Suprapubic skin (tissue), 4 donors: ENCODE measurements at places on chromosomes 5 and 9.
A peak's percentile ranks its signal among the peaks of the same experiment; 100 is the strongest.

DNA sequence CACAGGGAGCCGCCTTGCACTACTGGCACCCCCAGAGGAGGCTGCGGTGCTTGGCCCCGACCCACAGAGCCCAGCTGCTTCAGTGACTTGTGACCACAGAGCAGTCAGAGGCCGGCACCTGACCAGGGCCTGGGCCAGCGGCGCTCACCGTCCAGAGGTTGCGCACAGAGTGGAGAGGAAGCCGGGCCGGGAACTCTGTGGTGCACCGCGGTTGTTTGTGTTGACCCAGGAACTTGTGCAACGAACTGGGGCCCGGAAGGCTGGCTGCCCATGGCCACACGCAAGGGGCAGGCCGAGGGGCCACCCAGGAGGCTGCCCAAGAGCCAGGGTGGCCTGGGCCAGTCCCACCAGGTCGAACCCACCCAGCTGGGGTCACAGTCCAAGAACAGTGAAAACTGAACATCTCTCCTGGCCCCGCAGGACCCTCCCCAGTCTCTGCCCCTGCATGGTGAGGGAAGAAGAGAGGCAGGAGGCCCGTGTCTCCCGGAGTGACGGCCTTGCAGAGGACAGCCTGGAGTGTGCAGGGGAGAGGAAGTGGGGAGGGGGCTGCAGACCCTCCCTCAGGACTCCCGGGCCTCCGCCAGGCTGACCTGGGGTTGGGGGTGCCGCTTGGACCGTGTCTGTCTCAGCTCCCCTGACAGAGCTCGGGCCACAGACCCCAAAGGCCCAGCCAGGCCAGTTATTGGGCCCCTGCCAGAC lies 42.8 kb upstream of the EGFL7 start:
- no peak for DNase-seq

- peak; percentile 59 for DNase-seq
These were observed 198.0 kb upstream of the MVB12B start for GRCh38 chr9:126128494-126129142.

GRCh38 chr9:109421026-109421970 lies 76.8 kb downstream of the PTPN3 start:
- DNase-seq: no peak

DNA sequence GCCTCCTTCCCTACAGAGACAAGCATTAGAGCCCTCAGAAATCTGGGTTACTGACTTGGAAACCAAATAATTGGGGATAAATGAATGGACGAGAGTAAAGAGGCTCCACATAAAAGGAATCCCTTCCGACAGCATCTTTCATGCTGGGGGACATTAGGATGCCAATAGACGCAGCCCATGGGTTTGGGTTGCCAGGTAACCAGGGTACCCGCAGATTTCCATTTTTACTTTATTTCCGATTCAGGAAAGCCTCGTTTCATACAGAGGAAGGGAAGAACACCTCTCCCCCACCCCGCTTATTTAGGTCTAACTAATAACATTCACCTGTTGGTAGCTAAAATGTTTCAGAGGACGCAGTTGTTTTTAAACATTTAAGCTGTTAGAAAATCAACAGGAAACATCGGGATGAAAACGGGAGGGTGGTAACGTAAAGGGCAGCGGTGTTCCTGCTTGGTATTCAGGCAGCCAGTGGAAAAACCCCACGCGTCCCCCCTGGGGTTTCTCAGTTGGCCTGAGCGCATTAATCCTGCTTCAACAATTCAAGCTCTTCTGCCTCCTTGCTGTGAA lies 179.5 kb downstream of the YTHDC2 start:
- no peak for DNase-seq

DNA sequence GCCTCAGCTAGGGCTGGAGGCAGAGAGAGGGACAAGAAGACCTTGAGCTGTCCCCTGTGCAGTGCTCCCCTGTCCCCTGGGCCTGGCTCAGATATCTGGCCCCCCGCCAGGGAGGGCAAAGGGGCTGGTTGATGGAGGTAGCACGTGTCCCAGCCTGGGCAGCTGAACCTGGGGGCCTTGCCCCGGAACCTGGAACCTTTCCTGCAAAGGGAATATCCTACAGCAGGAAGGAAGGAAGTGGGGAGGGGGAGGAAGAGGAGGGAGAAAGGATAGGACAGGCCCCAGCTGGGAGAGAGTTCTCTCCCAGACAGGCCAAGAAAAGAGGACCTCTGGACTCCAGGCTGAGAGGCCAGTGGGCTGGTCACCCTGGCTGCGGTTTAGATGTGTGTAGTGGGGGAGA lies 27.6 kb upstream of the PSD2 start:
- no peak for DNase-seq
